ENCODE measurements at places on chromosomes 7 and 10.
A peak's percentile ranks its signal among the peaks of the same experiment; 100 is the strongest.

DNA sequence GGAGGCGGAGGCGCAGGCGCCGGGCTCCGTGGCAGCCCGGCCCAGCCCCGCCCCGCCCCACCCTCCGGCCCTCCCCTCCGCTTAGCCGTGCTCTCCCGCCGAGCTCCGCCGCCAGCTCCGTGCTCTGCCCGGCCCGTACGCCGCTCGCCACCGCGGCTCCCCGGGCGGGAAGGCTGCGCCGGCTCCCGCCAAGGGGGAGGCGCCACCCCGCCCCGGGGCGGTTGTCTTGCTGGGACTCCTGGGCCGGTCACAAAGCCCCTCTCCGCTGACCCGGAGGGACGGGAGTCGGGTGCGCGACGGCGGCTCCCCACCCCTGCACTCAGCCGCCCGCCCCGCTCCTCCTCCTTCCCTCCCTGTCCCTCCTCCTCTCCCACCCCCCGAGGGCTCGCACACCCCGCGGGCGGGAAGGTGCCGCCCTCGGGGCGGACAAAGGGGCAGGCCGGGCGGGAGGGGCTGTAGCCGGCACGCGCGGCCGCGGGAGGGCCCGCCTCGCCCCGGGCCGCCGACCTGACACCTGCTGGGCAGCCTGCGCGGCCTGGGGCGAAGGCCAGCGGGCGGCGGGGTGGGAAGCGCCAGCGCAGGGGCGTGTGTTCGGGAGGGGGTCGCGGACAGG is 11.5 kb upstream of the SP8 start:
- DNase-seq: no peak

DNA sequence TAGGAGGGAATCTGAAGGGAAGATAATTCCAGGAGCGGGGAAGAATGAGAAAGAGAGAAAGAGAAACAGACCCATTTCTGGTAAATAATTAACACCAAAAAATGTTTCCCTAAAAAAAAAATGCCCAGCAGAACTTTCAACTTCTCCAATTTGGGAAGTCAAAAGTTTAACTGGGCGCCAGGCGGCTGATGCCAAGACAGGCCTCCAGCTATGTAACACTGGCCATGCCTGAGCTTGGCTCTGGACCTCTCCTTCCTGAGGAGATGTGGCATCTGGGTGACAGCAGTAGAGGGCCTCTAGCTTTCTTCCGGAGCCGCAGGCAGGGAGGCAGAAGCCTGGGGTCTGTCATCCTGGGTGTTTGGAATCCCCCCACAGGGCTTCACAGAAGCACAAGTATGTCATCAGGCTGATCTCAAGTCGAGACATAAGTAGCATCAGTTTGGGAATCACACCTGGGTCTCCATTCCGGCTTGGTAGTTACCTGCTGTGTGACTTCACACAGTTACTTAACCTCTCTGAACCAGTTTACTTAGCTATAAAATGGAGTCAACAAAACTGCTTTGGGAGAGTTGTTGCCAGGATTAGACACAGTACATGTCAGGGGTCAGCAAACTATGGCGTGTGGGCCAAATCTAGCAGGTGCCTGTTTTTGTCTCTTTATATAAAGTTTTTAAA is 50.5 kb upstream of the TCF7L2 start:
- DNase-seq: no peak

GRCh38 chr10:11243425-11244222 is 226.0 kb downstream of the CELF2 start:
- no peak for DNase-seq

GRCh38 chr7:29563590-29564495 is at the start of gene PRR15:
Gene PRR15 (plus strand): TSS chr7:29563835. CDS start chr7:29566330, 2,495 bp downstream.
- no peak for DNase-seq

DNA sequence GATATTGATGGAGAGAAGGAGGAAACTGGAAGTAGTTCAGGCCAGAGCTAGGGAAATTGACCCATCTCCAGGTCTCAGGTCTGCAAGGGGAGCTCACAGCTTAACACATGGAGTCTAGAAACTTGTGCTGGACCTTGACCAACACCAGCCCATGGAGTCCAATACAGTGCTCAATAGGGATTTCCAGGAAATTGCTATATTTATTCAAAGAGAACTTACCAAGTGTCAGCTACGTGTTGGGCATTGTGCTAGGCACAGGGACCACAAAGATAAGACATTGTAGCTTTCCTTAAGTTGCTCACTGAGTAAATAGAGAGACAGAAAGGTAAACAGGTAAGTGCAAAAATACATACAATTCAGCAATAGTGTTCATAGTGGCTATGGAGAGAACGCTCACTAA is 72.7 kb upstream of the ATRNL1 start:
- no peak for DNase-seq

DNA sequence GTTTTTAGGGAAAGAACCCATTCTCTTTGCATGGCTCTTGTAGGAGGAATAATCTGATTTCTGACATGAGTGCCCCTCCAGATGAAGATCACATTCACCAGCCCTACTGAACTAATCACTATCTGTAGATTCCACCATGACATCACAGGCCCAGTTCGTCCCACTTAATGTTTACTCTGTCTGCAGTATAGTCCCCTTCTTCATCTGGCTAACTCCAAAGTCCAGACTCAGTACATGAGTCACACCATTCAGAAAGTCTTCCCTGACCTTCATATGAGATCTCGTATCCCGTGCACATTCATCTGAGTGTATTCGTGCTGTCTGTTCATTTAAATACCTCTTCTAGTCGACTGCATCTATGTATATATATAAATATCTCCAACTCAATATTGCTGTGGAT is 366.5 kb upstream of the AKR1E2 start:
- DNase-seq: no peak

- no peak for DNase-seq
Measured at GRCh38 chr7:23698822-23699221, 11.2 kb upstream of the STK31 start.

GRCh38 chr10:47169581-47169980 is 130.4 kb upstream of the GDF10 start:
- DNase-seq: no peak

GRCh38 chr10:99941942-99942820 is 67.6 kb downstream of the DNMBP start:
- DNase-seq: no peak

DNA sequence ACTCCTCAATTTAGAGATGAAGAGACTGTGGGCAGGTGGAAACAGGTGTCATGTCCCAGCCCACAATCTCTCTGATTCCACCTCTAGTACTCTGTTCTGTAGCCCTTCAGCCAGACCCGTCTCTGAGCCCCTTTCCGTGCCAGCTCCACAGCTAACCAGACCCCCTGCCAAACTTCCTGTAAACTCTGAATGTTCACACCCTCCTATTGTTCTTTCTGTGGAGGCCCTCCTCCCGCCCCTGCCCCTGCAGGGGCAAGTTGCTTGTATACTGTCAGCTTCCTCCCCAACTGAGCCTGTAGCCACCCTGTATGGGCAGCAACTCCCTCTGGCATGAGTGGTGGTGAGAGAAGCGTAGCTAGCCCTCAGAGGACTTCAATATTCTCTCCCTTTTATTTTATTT is 520.7 kb downstream of the SORCS3 start:
- DNase-seq: no peak

GRCh38 chr7:127387974-127388373 is 4.5 kb downstream of the ZNF800 start:
- DNase-seq: no peak

- peak; percentile 38 for DNase-seq
Measured at GRCh38 chr7:2821161-2821841, 22.8 kb downstream of the GNA12 start.

- DNase-seq: peak; percentile 51
Measured at GRCh38 chr10:95560278-95561176, 644 bp downstream of the SORBS1 start.

- no peak for DNase-seq
Measured at GRCh38 chr7:114791771-114792170, 130.1 kb upstream of the MDFIC start.

DNA sequence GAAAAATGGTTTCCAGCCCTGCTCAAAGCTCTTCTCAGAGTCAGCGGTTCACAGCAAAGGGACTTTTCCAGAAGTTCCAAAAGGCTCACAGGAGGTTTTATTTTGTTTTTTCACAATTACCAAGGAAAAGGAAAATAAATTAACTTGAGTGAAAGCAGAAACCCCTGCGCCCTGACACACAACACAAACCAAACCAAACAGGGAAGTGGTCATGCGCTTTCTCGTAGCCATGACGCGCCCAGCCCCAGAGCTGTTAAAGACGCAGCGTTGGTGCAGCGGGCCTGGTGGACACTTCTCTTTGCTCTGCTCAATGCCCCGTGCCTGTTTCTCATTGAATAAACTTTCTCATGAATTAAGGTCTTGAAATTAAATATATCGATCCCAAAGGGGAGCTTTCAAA is 134.4 kb upstream of the LYZL2 start:
- peak; percentile 26 for DNase-seq

- DNase-seq: no peak
Measured at GRCh38 chr7:154910125-154910524, 92.8 kb downstream of the PAXIP1 start.

DNA sequence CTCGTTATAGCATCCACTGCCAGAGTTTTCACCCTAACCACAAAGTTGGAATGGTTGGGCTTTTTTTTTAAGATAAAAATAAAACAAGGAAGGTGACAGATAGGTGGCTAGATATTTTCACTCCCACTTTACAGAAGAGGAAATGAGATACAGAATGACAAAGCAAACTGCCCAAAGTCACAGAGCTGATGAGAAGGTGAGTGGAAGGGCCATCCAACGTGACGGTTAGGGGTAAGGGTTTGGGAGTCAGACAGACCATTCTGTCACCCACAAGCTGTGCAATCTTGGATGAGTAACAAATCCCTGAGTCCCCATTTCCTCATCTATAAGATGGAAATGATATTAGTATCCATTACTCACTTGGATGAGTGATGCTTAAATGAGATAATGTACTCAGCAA is 106.9 kb upstream of the PDLIM1 start:
- no peak for DNase-seq

- DNase-seq: no peak
Measured at GRCh38 chr10:101466016-101466912, 112.3 kb downstream of the BTRC start.

- DNase-seq: no peak
Measured at GRCh38 chr7:3561932-3562331, 260.9 kb downstream of the SDK1 start.

GRCh38 chr7:158193446-158193845 is 394.2 kb downstream of the PTPRN2 start:
- DNase-seq: no peak

DNA sequence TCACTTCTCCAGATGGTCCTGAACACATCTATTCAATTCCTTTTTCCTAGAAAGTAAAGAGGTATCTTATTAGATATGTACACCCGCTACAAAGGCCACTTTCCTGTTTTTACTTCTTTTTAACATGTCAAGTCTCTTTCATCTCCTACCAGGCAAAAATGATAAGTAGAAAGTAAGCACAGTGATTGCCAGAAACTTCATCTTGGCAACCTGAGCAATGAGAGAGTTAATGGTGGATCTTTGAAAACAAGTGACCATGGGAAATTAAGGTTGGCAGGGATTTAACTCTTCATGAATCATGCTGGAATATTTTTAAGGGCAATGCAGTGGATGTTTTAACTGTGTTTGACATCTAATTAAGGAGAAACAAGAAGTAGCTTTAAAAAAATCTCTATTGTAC is 2.7 kb downstream of the SEMA3A start:
- no peak for DNase-seq

GRCh38 chr7:117435475-117436043 is 8.3 kb upstream of the ASZ1 start:
- no peak for DNase-seq

DNA sequence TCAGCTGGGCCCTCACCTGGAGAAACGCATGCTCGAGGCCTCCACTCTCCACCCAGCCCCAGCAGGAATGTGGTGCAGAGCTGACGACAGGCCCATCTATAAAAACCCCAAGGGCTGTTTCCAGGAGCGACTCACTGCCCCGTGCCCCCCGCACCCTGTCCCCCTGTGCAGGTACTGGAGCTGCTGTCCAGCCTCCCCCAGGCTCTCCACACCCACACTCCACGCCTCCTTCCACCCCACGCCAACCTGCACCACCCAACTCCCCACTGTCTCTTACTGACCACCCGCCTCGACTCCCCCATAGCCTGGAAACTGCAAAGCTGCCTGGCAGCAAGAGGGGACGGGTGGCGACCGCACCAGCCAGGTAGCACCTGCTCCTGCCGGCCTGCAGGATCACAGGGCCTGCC is 43.3 kb downstream of the DIP2C start:
- DNase-seq: no peak

DNA sequence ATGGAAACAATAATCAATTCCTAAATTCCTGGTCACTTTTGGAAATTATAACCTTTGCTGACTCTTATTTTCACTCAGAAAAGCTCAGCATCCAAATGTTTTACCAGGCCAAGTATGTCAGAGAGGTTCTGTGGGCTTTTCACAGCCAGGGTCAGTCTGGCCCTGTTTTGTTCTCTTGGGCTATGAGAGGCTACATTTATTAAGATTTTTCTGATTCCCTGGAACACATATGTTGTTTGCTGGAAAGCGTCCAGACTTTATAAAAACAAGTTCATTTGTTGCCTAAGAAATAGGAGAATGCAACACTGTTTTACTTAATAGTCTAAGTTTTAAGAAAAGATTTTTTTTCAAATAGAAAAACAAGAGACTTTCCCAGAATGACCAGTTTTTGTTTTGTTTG is 238.4 kb upstream of the PLXDC2 start:
- no peak for DNase-seq

DNA sequence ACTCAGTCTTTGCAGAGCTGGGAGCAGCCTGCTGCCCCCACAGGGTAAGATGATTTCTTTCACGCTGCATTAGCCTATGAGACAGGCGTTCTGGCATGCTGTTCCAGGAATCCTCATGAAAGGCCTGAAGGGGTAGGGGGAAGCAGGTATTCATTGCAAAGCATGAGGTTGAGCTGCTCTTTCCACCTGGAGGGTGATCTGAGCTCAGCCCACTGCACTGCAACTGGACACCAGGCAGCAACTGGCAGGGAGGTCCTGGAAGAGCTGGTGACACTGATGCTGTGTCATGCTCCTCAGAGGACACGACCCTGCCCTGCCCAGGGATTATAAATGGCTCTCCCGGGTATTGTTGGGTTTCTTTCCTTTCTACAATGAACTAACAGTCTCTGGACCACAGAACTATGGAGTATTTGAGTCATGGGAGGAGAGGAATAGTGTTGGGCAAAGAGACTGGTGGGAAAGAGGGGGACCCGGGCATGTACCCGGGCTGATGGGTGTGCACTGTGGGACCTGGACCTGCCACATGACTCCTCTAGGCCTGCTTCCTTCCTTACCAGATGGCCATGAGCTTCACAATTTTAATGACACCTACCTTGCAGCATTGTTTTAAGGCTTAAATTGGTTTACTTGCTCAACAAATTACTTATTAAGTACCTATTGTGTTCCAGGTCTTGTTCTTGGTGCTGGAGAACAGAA is 24.3 kb downstream of the SLC25A28 start:
- no peak for DNase-seq

- DNase-seq: no peak
Measured at GRCh38 chr10:42476101-42476500, 162.3 kb downstream of the ZNF33B start.

GRCh38 chr10:30583778-30584415 is 45.7 kb downstream of the LYZL2 start:
- DNase-seq: peak; percentile 24

GRCh38 chr7:150871601-150872000 is 19.3 kb downstream of the AOC1 start:
- DNase-seq: no peak
